ENCODE measurements at places on chromosomes 5 and 9.

GRCh38 chr9:14192556-14192955 lies 121.4 kb downstream of the NFIB start:
- no peak for DNase-seq

DNA sequence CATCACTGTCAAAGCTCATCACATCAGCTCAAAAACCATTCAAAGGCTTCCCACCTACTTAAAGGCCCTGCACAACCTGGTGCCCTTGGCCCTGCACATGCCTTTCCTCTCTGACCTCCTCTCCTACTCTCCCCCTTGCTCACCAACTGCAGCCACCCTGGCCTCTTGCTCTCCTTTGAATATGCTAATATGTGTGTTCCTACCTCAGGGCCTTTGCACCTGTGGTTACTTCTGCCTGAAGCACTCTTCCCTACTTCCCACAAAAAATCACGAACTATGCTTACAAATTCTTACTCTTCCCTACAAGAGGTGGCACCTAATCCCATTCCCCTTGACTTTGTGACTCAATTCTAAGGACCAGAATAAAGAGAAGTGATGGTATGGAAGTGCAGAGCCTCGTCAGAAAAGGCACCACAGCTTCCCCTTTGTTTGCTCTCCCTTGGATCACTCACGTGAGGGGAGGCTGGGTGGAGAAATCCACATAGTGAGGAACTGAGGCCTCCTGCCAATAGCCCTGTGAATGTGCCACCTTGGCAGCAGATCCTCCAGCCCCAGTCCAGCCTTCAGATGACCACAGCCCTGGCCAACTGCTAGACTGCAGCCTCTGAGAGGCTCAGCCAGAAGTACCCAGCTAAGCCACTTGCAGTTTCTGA lies 3.2 kb upstream of the TMEM171 start:
- no peak for DNase-seq

GRCh38 chr5:178940569-178941360 lies at the start of gene ZNF454:
Gene ZNF454, plus strand, starts transcription at chr5:178941198. Its CDS starts 1,594 bp downstream, at chr5:178942792.
- DNase-seq = no peak

- DNase-seq = no peak
Observed at GRCh38 chr5:128490761-128491160, 47.3 kb downstream of the FBN2 start.

DNA sequence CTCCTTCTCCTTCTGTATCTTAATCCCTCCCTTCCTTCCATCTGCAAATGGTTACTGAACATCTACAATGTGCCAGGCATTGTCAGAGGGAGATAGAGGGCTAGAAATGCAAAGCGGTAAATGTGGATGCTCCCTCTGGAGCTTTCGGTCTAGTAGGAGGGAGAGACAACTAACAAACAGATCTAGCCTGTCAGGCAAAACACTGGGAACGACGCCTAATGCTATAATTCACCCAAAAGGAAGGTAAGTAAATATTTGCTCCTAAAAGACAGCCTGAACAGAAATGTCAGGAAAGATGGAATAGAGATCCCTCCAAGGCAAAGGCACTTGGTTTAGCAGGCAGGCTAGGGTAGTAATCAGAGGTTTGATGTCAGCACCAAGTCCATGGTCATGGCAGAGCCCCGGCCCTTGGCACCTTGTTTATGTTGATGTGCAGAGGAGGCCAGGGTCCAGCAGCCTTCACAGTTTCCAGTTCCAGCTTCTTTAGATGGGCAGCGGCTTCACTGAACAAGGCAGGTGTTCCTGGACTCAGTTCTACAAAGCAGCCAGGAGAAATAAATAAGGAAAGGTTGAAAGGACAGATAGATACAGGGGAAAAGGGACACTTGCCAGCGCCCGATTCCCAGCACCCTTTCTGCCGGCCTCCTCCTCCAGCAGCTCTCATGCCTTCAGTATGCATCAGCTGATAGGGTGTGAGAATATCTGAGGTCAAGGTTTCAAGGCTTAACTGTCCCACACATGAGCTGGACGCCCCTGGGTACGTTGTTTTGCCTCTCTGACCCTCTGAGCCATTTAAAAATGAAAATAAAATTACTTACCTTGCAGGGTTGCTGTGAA lies 46.5 kb upstream of the FRRS1L start:
- no peak for DNase-seq

GRCh38 chr9:103789686-103790085 lies 304.4 kb upstream of the SMC2 start:
- DNase-seq = no peak

DNA sequence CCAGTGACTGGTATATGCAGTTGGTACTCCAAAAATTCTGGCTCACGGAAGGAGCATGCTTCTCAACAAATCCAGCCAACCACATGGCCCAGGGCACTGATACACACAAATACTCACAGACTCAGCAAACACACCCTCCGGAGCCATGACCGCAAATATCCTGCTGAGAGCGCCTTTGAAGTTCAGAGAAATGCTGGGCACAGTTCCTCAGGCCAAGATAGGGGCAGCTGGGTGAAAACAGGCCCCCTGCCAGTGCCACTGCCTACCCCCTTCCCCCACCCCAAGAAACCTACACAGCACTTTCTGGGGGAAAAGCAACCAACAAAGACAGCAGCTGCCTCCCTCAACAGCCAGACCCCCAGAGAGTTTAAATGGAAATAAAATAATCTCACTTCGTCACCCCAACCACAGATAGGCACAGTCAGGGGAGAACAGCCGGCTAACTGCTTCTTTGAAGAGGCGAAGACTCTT lies 120.0 kb downstream of the C5orf15 start:
- DNase-seq = no peak

- no peak for DNase-seq
Observed at GRCh38 chr9:3719286-3719685, 193.5 kb upstream of the RFX3 start.

DNA sequence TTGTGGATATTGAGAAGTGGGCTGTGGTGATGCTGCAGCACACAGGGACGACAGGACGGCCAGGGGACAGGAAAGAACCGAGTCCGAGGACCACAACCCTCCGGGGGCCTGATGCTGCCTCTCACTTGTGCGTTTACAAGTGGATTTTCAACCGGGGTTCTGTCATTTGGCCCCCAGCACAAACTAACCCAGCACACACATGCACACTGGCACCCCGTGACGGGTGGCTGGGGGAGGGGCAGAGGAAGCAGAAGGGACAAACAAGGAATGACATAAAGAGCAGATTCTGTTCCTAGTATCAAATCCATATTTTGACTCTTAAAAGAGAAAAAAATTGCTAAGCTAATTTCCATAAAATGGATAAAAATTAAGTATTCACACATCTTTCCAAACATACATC lies 18.3 kb upstream of the ZFYVE16 start:
- no peak for DNase-seq

- DNase-seq = no peak
Observed at GRCh38 chr9:92887880-92888338, 10.1 kb upstream of the ZNF484 start.

DNA sequence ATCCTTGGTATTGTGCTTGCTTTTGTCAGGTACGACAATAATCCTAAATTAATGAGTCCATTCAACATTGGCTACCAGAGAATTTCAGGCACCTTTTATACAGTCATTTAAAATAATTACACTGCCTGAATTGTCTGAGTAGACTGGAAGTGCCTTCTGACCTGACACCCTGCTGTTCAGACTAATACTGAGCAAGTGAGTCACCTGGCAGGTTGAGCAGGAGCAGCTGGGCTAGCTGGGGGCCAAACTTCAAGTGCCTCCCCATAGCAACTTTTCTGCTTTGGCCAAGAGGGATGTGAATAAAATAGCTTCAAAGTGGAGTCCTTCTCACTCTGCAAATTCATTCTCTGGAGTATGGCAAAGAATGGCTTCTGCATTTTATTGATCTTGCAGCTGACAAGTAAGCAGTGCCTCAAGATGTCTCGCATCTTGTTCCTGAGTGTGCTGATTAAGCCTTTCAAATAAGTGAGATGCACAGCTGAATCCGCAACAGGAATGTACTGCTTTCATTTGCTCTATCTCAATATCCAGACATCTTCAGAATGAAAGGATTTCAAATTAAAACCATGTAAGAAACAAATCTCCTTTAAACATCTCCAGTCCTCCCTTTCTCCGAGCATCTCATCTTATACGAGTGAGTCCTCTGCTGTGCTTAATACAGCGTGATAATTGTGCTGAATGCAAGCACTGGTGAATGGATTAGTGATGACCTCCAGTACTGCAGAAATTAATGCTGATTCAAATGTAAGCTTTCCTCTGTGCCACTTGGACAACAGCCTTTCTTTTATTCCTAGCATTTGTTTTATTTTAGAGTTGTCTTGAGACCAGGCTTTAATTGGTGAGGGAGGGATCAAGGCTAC lies 271.2 kb downstream of the EDIL3 start:
- DNase-seq = no peak

- no peak for DNase-seq
Observed at GRCh38 chr5:1834022-1834551, 32.9 kb downstream of the NDUFS6 start.

DNA sequence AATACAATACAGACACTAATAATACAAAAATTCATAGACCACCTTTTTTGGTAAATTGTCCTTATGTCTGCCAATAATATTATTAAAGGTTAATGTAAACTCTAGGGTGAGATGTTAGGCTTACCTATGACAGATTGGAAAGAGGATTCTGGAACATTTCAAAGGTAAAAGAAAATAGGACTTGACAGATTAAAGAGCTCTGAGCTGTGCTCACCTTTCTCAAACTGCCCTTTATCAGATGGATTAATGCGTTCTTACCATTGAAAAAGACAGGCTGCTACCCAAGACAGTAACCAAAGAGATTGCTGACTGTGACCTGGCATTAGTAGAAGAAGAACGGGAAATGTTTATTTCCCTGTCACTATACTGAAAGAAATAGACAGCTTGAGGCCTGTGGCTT lies 156.1 kb upstream of the MRPS30 start:
- no peak for DNase-seq

- no peak for DNase-seq
Observed at GRCh38 chr9:16337322-16338029, 533.0 kb downstream of the BNC2 start.

- no peak for DNase-seq
Observed at GRCh38 chr9:134379831-134380365, 53.6 kb downstream of the RXRA start.

GRCh38 chr9:126704157-126704891 lies 90.6 kb downstream of the LMX1B start:
- no peak for DNase-seq

DNA sequence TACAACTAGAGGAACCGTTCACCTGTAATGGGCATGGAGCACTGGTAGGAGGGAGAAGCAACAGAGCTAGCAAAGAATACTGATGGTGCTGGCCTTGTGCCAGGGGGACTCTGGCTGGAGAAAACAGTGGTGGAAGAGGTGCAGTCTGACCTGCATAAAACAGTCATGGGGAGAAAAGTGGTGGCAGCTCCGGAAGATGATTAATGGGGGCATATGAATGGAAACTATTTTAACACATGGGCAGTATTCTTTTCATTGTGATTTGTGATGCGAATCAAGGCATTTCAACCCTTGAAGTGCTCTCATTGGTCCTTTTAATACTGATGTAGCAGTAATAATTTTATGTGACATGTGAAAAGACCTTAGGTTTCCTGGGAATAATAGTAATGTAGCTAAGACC lies 219.6 kb downstream of the ADAMTS6 start:
- DNase-seq = no peak

DNA sequence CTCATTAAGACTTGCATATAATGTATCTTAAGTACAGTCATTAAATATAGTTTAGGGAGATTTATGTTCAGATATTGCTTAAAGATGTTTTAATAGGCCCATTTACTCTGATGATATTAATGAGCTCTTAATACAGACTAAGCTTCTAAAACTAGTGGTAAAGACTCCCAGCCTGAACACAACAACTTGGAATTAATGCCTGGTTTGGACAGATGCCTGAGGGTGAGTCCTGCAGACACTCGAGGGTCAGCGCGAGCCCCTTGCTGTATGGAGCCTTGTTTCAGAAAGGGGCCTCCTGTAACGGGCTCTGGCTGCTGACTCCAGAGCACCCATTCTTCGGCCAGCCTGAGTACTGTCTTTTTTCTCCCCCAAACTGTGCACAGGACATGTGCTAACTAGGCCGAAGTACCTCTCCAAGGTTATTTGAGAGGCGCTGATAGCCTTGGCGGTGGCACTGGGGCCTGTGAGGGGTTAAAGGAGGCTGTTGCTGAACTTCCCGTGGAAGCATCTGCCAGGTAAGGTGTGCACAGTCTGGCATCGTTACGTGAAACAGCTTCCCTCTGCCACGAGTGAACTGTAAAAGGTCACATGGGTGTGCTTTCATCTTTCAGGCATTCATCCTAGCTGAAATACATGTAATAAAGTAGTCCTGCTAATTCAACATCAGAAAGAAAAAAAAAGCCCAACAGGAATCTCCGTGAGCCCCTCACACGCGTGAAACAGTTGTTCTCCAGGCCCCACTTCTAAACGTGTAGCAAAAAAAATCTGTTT lies 113.4 kb downstream of the MVB12B start:
- DNase-seq = no peak

- no peak for DNase-seq
Observed at GRCh38 chr9:6566409-6567139, 79.0 kb downstream of the GLDC start.

- DNase-seq = no peak
Observed at GRCh38 chr5:150266871-150267291, 22.7 kb downstream of the CAMK2A start.

DNA sequence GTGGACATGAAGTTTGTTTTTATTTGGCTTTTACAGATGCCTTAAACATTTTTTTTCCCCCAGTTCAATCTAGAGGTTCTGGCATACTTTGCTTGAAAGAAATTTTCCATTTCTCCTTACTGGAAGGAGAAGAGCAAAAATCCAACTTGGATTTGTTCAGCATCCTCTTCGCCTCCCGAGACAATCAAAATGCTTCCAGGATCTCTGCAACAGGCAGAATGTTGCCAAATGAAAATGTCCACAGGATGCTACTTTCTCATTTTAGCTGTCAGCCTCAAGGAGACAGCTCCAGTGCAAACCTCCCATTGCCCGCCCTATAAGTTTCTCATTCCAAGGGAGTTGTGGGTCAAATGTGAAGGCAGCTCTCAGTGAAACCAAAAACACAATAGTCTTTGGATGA lies 1972.1 kb downstream of the MAT2B start:
- no peak for DNase-seq

DNA sequence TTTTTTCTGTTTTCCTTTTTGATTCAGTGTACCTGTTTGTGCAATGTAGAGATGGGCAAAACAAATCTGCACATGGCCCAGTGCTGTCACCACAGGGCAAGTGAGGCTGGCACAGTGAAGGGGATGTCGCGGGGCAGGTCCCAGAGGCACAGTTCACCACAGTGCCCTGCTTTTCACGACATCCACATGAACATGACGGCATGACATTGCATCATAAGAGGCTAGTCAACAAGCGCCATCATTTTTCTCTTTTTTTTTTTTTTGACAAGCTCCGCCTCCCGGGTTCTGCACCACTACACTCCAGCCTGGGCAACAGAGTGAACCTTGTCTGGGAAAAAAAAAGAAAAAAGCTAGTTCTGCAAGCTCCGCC lies 42.9 kb upstream of the VDAC1 start:
- DNase-seq = no peak

- DNase-seq = no peak
Observed at GRCh38 chr5:43242196-43242595, 50.2 kb downstream of the NIM1K start.

DNA sequence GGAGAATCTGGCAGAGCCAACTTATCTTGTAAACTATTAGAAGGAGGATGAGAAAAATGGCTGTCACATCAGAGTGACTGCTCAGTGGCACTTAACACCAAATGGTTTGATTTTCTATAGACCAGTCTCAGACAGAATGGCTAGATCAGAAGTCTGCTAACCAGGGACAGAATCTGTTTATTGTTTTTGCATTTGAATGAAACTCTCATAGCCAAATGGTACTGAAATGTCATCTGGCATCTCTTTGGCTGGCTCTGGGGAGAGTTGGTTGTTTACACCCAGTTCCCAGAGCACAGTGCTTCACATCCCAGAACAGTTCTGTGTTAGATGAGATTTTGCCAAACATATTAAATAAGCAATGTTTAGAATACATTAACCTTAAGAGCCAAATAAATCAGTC lies 106.6 kb upstream of the HMHB1 start:
- DNase-seq = no peak
